ENCODE measurements at places on chromosomes 3 and 15.

DNA sequence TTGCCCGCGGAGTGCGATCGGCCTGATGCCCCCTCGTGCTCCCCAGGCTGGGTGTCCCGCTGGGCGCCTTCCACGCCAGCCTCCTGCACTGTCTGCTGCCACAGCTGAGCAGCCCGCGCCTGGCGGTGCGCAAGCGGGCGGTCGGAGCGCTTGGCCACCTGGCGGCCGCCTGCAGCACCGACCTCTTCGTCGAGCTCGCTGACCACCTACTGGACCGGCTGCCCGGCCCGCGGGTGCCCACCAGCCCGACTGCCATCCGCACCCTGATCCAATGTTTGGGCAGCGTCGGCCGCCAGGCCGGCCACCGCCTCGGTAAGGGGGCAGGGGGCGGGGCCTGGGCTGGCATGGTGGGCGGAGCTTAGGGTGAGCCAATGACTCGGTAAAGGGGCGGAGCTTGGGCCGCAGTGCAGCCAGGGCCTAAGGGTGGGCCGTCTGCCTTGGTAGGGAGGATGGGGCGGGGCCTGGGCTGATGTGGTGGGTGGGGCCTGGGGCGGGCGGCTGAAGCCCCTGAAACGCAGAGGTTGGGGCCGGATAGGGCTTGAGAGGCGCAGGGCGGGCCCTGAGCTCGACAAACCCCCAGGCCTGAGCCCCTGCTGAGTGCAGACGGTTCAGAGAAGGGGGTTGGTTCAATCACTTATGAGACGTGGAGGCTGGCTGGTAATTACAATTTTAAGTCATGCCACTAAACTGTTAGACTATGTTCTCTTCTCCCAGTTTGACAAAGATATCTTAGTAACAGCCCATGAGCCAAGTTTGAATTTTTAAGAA, 13.7 kb downstream of the CAND2 start:
- DNase-seq, result no peak

DNA sequence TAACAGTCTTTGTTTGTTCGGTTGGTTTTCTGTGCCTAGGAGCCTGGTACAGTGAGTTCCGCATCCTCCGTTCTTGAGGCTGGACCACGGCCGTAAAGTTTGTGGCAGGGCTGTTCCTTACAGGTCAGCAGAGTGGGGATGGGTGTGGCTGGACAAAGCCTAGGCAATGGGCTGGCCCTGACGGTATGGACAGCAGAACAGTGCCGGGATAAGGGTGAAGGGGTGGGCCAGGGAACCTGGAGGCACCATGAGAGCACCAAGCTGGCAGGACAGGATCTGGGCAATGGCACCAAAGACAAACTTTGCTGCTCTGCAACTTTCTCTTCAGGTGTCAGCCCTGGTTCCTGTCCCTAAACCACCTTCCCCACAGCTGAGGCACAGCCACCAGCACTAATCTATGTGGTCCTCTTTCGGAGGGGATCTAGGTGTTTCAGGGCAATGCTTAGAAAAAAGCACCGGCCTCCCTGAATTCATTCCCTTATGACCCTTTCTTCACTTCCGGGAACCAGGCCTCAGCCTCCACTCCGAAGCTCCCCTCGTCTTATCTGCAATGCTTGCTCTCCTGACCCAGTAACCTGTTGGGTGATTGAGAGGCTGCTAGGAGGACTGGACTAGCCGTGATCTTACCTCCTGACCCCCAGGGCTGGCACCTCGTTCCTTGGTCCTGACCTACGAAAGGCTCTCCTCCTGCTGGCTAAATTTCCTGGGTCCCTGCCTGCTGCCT, 54.4 kb downstream of the KLHL6 start:
- DNase-seq, result no peak

DNA sequence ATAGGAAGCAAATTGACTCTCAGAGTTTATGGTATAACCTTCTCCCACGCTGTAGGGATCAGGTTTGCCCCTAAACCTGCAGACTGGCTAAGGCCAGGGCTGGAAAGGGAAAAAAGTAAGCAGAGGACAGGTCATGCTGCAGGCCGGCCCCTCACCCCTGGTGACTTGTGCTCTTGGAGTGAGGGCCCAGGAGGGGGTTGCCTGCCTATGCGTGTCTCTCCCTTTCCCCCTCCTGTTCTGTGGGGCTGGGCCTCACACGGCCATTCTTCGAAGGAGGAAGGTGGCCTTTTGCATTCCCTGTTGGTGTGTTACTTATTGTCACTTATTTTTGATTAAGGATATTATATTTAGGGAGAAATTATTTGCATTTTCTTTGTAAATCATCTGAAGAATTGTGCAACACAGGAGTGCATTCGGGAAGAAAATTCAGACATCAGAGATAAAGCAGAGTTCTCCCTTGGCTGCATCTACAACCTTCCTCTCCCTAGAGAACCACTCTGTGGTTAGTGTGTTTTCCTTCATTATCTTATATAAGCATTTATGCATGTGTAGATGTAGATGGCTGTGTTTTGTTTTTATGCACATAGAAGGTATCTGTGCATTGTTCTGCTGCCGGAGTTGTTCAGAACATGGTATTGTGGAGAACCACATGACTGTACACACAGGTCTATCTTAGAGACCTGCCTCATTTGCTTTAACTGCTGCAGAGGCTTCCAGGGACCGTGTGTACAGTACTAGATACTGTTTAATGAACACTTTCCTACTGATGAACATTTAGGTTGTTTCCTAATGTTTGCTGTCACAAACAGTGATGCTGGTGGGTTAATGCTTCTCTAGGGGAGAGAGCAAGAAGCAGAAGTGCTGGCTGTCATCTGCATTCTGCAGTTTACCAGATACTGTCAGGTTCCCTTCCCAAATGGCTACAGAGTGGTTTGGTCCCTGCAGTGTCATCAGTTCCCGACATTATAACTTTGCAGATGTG, 133.5 kb downstream of the APBA2 start:
- DNase-seq, result no peak

DNA sequence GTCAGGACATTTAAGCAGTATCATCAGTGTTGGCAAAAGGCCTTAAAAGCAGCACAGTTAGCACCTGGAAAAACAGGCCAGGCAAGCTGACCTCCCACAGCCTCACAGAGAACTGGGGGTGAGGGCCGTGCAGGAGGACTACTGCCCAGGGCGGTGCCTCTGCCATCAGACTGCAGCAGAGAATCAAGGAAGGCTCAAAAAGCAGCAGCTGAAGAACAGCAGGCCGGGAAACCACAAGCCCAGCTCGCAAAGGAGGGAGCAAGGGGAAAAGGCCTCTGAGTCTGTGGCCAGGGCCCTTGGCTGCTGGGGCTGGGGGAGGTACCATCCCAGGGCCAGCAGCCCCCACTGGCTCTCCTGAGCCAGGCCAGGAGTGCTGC, 84.2 kb downstream of the SEC22A start:
- no peak for DNase-seq

- DNase-seq, result no peak
Measured at GRCh38 chr3:129045675-129046036, 14.9 kb upstream of the GP9 start.

DNA sequence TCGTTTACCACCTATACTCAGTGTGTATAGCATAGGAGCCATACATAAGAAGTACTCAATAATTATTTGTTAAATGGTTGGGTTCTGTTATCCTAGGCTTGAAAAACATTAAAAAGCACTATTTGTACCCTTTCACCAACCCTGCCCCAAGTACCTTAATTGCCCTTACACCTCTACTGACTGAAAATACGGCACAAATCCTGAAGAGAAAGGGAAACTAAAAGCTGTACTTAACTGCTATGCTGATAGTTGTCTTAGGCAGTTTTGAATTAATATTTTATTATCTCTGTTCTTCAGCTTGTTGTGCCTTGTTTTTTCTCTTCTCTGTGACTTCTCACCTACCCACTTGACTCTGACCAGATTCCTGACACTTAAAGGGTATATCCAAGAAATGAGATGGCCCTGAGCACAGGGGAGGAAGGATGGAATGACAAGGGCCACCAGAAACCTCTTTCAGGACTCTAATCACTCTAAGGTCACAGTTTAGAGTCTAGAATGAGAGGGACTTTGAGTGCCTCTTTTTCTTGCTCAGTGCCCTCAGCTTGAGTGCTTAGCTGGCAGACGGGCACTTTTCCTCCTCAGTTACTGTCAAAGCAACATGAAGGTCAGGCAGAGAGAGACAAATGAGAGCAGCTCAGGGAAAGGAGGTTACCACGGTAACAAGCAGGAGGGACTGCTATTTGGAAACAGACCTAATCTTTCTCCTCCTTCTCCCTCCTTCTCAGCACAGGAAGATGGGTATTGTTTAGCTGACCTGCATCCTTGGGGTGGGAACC, 136.5 kb downstream of the ZNF609 start:
- no peak for DNase-seq

DNA sequence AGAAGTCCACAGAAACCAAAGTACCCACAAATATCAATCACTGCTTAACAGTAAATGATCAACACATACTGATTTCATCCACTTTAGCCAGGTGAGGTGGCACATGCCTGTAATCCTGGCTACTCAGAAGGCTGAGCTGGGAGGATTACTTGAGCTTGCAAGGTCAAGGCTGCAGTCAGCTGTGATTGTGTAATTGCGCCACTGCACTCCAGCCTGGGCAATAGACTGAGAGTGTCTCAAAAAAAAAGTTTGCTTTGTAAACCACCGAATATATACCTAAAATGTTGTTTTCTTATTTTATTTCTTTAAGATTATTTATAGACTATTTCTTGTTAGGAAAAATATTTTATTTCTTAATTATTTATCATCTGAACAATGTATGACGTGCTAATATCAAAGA, 8.7 kb upstream of the ATP13A4 start:
- DNase-seq, result no peak

DNA sequence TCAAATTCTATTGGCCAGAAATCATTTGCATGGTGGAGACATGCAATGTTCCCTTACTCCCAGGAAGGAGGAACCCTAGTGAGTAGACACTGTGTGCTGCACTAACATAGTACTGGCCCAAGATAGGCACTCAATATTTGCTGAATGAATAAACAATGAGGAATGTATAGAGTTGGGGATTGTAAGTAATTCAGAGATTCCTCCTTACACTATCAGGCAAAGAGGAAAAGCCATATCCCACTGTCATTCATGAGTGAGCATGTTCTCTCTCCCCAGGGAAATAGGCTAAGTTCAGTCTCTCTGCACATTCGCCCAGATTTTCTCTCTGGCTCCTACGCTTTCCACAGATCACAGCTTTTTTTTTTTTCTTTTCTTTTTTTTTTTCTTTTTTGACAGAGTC, 154.9 kb upstream of the WNT5A start:
- DNase-seq, result no peak

DNA sequence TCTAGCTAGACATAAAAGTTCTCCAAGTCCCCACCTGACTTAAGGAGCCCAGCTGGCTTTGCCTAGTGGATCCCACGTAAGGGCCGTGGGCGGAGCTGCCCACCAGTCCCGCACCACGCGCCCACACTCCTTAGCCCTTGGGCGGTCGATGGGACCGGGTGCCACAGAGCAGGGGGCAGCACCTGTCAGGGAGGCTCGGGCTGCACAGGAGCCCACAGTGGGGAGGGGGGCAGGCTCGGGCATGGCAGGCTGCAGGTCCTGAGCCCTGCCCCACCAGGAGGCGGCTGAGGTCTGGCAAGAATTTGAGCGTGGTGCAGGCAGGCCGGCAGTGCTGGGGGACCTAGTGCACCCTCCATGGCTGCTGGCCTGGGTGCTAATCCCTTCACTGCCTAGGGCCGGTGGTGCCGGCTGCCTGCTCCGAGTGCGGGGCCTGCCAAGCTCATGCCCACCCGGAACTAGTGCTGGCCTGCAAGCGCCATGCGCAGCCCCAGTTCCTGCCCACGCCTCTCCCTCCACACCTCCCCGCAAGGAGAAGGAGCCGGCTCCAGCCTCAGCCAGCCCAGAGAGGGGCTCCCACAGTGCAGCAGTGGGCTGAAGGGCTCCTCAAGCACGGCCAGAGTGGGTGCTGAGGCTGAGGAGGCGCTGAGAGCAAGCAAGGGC, 78.7 kb downstream of the SLC6A1 start:
- DNase-seq, result no peak

- DNase-seq, result no peak
Measured at GRCh38 chr3:116260491-116260890, 184.8 kb downstream of the LSAMP start.

GRCh38 chr3:94106268-94106667, 43.4 kb downstream of the NSUN3 start:
- no peak for DNase-seq

GRCh38 chr3:3683261-3683660, 116.0 kb upstream of the LRRN1 start:
- no peak for DNase-seq

DNA sequence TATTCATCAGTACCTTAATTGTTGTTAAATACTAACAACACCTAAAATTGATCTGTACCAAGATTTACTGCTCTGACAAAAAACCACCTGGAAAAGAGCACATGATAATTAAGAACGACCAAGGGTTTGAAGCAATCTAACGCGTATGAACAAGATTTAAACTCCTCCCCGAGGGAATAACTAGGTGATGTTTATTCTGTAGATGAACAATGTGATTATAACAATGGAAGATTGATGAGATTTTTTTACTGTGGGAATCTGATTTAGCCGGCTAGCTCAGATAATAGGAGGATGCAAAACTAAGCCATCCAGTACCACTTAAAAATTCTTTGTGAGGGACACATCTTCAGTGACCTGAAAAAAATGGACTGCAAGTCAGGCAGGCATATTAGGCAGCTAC, 222.1 kb downstream of the FHIT start:
- DNase-seq, result no peak

GRCh38 chr3:15708882-15709677, 88.7 kb downstream of the ANKRD28 start:
- DNase-seq, result no peak

DNA sequence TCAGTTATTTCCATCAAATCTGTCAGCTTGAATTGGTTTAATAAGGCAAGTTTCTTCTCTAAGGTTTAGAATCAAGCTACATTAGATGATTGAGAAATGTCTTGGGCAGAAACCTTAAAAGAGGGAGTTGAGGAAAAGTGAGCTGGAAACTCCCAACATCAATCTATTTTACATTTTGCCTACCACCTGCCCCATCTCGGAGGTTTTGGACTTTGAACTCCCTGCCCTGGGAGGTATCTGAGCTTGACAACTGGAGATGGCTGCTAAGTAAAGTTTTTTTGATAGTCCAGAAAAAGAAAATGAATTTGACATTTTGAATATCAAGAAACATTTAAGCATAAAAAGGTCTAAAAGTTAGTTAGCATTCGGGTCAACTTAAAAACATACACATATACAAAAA, 234.2 kb downstream of the NFKBIZ start:
- no peak for DNase-seq

DNA sequence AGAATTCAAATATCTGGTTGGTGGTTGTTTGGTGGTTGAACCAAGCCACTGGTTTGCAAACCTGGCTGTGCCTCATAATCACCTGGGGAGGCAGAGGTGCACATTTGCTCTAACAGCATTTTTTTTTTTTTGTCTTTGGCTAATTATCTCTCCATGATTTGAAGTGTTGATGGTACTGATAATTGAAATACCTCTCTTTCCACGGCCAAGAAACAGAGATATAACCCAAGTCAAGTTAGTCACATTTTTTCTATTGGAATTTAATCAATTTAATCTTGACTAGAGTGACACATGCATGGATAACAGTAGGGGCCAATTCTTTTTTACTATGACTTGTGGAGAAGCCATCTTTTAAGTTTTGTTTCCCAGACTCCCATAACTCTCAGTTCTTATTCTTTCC, 37.5 kb upstream of the SUCLG2 start:
- DNase-seq, result no peak

GRCh38 chr3:9260305-9260704, 10.9 kb upstream of the SRGAP3 start:
- DNase-seq, result no peak

- DNase-seq, result no peak
Measured at GRCh38 chr15:31309893-31310606, 16.6 kb upstream of the KLF13 start.

- no peak for DNase-seq
Measured at GRCh38 chr3:73624821-73625665, at the start of gene PDZRN3. TSS of gene PDZRN3 (minus strand) at chr3:73624941.

Data from Panc1 (cell line).